Fibroblast of the aortic adventitia (primary cell): ENCODE measurements at places on chromosomes 4 and X. TPM values are rescaled to one million over a fixed set of nuclear protein-coding genes. Genes with fewer than 3 reads are reported as not detected.

Gene MND1
- 2.4 and 15.5 TPM in 2 replicates for total RNA-seq

- DNase-seq: no peak
Observed at GRCh38 chr4:8780596-8781368, 90.9 kb downstream of the HMX1 start.

- DNase-seq: no peak
Observed at GRCh38 chr4:37825968-37826294, 555 bp upstream of the PGM2 start.

DNA sequence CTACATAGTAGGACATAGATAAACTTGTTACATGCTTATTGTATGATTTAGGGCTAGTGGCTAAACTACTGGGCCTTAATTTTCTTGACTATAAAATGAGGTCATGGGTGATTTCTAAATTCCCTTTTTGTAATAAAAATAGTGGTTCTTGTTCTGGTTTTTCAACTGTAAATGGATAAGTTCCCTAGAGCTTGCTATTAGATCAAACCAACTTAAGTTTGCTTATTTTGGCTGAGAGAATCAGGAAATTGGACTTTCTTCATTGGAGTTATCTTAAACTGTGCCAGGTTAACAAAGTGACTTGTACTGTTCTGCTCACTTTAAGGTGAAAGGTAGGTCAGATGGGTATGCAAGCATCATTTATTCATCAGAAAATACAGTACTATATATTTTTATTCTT, 78.3 kb downstream of the PDLIM5 start:
- DNase-seq: peak; percentile 54

DNA sequence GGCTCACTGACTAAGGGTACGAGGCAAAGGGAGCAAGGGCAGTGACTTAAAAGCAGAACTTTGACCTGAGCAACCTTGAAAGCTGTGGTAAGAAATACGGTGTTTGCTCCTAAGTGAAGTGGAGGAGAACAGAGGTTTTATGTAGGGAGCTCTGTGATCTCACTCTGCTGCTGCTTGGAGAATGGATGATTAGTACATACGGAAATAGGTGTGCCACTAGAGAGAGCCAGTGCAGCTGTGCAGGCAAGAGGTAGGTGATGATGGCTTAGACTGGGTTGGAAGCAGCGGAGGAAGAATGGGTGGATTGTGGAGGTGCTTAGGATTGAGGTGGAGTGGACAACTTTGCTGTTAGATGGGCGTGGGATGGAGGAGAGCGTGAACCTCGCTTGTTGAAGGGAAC, 85.0 kb downstream of the FAM193A start:
- no peak for DNase-seq

DNA sequence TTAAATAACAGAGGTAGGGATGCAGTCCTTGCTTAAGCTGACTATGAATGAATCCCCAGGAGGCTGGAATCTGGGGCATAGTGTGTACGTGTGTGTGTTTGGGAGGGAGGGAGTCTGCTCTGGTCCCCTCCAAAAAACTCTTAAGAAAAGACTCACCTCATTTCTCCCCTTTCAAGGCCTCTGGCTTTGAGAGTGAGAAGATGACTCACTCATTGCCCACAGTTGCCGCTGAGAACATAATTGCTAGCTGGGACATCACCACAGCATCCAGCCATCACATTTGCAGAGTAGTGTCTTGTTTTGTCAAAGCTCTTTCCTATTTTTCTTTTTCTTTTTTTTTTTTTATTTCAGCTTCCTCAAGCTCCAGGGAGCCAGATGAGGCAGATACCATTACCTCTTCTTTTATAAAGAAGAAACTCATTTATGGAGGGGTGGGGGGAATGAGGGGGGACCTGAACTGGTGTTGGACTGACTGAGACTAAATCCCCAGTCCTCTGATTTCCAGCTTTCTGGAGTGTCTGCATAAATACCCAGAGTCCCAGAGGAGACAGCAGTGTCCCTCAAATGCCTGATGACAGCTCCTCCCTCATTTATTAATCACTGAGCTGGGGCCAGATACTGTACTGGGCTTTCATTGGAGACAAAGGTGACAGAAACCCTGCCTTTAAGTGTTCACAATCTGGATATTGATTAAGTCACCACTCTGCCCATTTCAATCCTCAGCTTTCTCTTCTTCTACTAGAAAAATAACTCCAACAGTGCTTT, 61.9 kb upstream of the LAS1L start:
- DNase-seq: peak; percentile 44

Gene ASB12
- not detected in 2 replicates for total RNA-seq

Gene AKAP14
- not detected in 2 replicates for total RNA-seq

GRCh38 chr4:72448231-72448630, 120.8 kb downstream of the ADAMTS3 start:
- DNase-seq: no peak

DNA sequence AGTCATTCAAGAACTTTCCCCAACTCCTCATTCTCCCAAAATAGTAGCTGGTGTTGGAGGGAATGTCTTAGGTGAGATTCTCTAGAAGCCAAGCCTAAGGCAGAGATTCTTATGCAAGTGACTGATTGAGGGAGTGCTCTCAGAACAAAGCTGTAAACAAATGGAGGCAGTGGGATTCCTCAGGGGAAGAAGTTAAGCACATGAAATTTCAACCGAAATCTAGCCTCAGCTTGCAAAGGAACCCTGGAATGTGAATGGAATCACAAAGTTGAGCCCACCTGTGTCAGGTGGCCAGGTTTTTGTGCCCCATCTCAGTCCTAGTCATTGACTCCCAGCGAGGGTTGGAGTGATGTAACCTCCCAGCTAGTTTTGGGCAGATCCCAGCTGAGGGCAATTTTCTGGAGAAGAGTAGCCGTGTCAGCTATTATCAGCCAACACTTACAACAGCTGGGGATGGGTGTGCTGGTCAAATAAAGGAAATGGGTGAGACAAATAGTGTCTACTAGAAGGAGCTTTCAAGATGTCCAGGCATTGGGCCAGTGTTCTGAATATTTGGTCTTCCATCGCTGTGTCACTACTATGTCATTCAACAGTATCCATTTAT, 29.7 kb upstream of the FGF2 start:
- DNase-seq: peak; percentile 29

DNA sequence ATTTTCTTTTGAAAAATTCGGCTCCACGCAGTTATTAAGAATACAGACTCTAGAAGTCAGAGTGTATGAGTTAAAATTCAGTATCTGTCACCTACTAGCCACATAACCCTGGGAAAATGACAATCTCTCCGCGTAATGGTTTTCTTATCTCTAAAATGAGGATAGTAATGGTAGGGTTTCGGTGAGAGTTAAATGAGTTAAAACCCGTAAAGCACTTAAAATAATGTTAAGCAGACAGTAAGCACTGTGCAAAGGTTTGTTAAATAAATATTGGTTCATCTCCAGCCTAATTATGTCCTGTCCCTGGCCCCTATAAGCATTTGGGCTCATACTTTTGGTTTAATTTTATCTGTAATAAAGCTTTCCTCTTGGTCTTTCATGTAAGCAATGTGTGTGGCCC, 350.8 kb upstream of the GRIA3 start:
- DNase-seq: no peak

DNA sequence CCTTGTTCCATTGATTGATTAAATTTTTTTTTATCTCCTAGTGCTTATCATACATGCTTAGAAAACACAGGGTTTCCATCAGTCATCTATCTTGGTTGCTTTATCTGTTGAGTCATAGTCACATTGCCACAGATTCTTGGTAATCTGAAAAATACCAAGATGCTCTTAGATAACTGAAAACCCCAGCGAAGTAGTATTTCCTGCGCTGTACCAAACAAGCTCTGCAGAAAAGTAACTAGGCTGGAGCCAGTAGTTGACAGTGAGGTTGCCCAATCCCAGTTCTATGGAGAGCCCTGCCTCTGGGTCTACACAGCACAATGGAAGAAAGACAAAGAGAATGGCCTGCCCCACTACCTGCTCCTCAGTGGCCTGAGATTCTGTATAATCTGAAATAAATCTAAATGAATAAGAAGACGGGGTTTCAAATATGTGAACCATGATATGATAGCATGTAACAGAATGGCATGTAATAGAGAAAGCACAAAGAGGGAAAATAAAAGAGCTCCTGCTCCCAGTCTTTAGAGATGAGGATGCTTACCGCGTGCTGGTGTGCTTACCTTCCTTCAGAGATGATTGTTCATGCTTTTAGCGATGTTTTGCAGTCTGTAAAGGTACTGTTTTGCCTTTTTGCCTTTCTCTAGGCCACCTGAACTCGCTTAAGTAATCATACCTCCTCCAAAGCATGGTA, 55.3 kb upstream of the RAPGEF2 start:
- peak; percentile 79 for DNase-seq

DNA sequence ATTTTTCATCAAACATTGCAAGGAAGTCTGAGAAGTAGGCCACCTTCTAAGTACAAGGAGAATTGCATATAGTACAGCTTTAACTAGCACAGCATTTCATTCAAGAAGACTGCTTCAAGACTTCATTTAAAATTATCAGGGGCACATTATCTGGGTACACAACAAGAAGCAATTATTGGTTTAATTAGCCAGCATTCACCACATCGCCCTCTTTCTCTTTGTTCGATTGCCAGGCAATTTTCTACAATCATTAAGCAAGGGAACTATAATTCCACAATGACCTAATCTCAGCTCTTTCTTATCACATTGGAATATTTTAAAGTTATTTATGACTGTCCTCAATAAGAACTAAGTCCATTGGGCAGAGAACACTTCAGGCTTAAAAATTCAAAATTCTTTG, 1347.1 kb upstream of the PABPC4L start:
- DNase-seq: no peak

Gene SMPX
- not detected in 2 replicates for total RNA-seq

- DNase-seq: peak; percentile 65
Observed at GRCh38 chr4:53598901-53599300, 7.6 kb upstream of the LNX1 start.

DNA sequence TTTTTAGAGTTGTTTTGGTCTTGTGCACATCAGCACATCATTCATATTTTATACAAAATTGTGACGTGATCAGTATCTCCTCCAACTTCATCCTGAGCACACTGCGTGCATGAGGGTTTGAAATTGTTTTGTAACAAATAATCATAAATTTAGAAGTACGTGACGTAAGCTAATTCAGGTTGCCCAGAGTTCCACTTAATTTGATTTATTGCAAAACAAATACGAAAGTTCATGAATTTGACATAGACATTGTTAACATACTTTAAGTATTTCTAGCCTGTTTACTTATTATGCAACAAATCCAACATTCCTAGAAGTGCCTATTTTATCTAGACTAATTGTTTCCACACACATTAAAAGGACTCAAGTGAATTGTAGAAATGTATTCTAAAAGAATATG, 48.3 kb downstream of the MAP7D3 start:
- DNase-seq: peak; percentile 75

DNA sequence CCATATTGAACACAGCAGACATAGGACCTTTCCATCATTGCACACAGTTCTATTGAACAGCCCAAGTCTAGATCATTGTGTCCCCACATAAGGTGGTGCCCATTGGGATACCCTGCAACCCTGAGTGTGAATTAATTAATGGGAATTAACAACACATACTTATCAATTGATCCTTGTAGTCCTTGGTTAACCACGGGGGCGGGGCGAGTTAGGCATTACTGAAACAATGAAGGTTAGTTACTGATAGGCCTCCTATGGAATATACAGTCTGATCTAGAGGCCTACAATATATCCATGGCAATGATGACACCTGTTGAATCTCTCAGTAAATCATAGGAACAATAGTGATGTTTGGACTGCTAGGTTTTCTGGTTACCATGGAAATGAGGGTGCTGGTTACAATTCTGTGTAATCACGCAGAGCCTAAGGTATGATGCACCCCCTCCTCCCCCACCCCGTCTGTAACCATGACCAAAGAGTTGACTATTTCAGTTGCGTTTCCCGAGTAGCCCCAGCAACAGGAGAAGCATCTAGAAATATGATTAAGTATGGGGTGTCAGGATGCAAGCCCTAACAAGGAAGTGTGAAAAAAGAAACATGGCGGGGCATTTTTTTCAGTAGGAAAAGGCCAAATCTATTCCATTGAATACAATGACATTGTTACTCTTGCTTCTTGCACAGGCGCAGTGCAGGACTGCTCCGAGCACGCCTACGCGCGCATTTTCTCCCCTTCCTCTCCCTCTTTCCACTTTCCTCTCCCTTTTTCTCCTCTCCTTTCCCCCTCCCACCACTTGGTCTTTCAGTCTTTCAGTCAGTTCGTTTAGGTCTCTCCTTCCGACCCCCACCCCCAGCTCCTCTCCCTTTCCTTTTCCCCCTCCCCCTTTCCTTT, 677 bp upstream of the NONO start:
- DNase-seq: no peak
